ENCODE measurements at places on chromosomes 12 and 14. TPM values are rescaled to one million over a fixed set of nuclear protein-coding genes. Genes with fewer than 3 reads are reported as not detected.

The NXPH4 gene
- 2.1 TPM for total RNA-seq

- DNase-seq = no peak
Measured at GRCh38 chr14:87334997-87335685, 657.8 kb downstream of the GALC start.

The CLEC2A gene
- total RNA-seq = not detected

GRCh38 chr12:106299202-106299774 is 3.2 kb upstream of the TCP11L2 start:
- no peak for DNase-seq

DNA sequence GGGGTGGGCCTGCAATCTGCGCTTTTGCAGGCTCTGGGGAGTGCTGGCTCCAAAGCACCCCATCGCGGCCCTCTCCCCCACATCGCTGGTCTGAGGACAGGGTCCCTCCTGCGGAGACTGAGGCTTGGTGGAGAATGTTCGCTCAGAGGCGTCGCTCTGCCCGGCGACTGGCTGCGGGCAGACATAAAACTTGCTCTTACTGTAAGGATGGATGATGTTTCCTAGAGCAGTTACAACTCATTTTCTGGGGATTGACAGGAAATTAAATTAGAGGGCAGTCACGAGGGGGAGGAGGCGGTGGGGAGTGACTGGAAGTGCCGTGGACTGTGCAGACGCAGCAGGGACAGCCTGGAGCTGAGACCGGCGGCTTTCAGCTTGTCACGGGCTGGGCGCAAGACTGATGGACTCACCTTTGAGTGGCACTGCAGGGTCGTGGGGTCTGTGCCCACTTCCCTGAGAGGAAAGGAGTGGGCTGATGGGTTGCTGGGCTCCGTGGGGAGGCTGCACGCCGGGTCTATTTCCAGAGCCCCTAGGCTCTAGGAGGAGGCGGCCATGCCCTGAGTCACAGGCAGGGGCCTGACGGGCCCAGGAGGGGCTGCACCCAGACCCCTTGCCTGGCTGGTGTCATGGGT is 32.8 kb downstream of the NOC4L start:
- DNase-seq = no peak

DNA sequence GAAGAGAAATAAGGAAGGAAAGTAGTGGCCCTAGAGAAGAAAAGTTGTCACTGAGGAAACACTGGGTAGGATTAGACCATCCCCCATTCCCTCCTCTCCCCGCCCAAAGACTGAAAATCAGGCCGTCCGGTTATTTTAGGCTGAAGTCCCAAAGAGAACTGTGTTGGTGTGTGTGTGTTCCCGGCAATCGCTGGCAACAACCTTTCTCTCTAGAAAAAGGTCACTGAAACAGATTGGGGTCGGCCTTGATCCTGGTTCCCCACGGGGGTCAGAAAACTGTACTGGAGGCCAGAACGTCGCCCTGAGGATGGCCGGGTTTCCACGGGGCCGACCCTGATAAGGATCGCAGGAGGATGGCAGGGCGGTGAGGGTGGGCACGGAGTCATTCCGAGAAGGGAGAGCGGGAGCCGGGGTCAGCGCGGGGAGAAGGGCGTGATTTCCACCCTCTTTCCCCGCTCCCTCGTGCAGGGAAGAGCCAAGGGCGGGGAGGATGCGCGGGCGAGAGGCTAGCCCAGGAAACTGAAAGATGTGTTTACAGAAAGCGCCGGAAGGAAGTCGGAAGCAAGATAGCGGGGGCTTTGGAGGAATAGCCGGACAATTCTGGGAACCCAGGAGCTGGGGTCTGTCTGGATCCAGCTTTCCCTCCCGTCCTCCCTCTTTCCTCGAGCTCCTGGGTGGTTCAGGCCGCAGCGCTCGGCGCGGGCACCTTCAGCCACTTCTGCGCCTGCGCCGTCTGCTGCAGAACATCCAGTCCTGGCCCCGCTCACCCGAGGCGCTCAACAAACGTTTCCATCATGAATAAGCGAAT is 25.3 kb upstream of the SPTLC2 start:
- no peak for DNase-seq

Measured in Panc1 (cell line).